GM23248 (cell line): ENCODE measurements at places on chromosomes 2 and 18. TPM values are rescaled to one million over a fixed set of nuclear protein-coding genes. Genes with fewer than 3 reads are reported as not detected.

Gene PSMA8
- not detected in 2 replicates for total RNA-seq

Gene SP140
- not detected in 2 replicates for total RNA-seq

GRCh38 chr2:233098618-233099017, 38.5 kb downstream of the INPP5D start:
- H3K4me1 ChIP-seq: no peaks in the 10 kb centered on the region
- no peak overlapping the region for H3K27ac ChIP-seq
- H3K4me3 ChIP-seq: no peak overlapping the region
- peaks cover 14% of the 10 kb centered on the region for H3K27me3 ChIP-seq
- no peaks in the 10 kb centered on the region for H3K36me3 ChIP-seq

DNA sequence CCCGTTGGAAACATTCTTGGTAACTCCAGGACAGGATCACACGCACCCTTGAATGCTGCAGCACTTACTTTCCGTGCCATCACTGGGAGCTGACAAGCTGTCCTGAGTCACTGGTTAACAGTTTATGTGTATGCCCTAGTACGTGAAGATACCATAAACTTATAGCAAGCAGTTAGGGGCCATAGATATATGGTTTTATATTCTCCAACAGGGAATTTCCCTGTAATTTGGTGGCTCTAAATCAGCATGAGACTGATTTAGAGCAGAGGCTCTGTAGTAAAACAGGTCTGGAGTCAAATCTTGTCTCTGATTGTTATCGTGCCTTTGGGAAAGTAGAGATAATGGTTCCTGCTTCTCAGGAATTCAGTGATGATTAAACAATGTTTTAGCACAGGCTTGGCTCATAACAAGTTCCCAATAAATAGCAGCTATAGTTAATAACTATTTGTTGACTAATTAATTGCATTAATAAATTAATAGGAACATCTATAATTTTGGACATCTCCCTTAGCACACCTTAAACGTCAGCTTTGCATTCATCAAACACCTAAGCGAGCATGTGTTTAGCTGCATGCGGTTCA, 215.2 kb downstream of the VAPA start:
- no peak overlapping the region for H3K4me3 ChIP-seq
- H3K27ac ChIP-seq: no peak overlapping the region
- H3K4me1 ChIP-seq: no peaks in the 10 kb centered on the region
- H3K27me3 ChIP-seq: no peaks in the 10 kb centered on the region

DNA sequence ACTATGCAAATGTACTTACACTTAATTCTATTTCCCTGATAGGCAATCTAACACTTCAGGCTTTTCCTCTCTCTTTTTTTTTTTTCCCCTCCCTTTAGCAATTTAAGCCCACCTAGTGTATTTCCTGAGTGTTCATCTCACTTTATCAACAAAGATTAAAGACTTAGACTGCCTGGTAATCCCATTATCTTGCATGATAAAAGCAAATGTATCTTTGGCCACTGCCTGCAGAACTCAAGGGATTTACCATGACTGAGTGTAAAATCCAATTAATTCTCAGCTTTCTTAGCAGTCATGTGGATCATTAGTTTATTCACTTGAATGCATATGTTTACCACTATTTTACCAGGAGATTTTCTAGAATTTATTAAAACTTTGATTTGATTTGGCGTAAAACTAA, 1102.2 kb upstream of the GYPC start:
- H3K27ac ChIP-seq: no peak overlapping the region
- no peaks in the 10 kb centered on the region for H3K36me3 ChIP-seq
- DNase-seq: no peak

DNA sequence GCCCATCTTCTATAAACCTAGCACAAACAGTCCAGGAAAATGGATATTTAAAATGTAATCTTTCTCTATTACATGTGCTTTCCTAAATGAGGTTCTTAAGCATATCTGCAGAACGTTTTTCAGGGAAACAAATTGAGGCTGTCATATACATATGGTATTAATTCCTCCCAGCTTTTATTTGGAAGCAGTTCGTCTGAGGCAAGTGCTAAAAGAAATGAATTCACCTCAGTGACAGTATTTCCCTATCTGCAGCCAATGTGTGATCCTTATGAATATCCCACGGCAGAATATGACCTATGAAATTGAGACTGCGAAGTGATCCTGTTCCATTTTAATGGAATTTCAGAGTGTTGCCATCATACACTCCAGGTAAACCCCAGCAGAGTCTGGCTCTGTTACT, 7.1 kb downstream of the MYOM1 start:
- no peak for DNase-seq
- no peaks in the 10 kb centered on the region for H3K27me3 ChIP-seq
- no peaks in the 10 kb centered on the region for H3K4me1 ChIP-seq
- H3K27ac ChIP-seq: no peak overlapping the region

DNA sequence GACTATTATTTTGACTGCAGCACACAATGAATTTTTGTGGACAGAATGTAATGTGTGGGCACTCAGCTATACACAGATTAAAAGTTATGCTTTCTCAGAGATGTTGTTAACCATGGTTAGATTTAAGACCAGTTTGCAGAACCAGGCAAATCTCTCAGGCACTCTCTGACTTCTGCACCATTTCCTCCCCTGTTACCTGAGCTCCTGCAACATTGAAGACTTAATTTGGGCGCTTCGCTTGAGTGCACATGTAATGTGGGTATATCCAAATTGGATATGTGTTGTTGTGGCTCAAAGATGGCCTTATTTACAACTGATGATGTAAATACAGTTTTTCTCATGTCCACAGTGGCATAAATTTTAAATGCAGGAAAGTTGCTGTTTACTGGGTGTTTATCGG, 469.4 kb downstream of the PTPRM start:
- peaks cover 10% of the 10 kb centered on the region for H3K4me1 ChIP-seq
- no peak overlapping the region for H3K27ac ChIP-seq
- DNase-seq: no peak
- H3K36me3 ChIP-seq: no peaks in the 10 kb centered on the region

DNA sequence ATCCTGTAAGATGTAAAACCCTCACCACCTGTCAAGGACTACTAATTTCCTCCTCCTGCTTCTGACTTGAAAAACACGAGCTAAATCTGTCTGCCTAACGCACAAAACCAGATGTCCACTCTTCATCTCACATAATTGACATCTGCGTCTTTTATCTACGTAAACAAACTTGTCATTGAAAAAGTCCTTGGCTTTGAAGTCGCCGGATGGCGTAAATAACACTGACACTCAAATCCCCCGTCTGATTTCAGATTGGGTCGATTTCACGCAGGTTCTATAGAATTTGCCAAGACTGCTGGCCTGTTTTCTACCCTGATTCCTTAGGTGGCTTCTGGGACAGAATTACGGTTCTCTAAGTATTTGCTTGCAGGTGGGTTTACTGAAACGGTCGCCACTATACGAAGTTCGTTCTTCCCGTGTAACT, 539 bp upstream of the MOB4 start:
- H3K36me3 ChIP-seq: no peaks in the 10 kb centered on the region
- H3K27me3 ChIP-seq: no peaks in the 10 kb centered on the region
- peak overlapping the region; percentile 100 for H3K4me3 ChIP-seq
- no peak for DNase-seq

Gene G6PC2
- total RNA-seq: not detected in 2 replicates

GRCh38 chr2:165467921-165468320, 1.6 kb upstream of the CSRNP3 start:
- H3K27ac ChIP-seq: no peak overlapping the region
- no peak overlapping the region for H3K4me3 ChIP-seq
- peaks cover 11% of the 10 kb centered on the region for H3K4me1 ChIP-seq
- no peaks in the 10 kb centered on the region for H3K36me3 ChIP-seq

DNA sequence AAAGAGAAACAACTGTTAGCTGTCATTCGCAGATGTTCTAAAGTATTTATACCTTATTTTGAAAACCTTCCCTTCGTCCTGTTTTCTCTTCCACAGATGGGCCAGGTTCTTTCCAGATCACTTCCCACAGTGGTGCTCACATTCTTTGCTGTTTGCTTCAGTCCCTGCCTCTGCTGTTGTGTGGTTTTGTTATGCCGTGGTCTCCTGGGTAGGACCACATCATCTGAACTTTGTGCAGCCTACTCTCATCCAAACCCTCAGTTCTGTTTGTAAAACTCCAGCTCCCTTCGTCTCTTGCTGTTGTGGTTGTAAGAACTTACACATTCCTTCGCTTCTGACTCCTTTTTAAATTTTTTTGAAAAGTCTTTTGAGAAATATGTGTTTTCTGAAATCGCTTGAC, 38.1 kb downstream of the ZNF236 start:
- DNase-seq: no peak
- no peaks in the 10 kb centered on the region for H3K36me3 ChIP-seq
- H3K4me1 ChIP-seq: no peaks in the 10 kb centered on the region

GRCh38 chr2:74953796-74954499, 4.5 kb upstream of the POLE4 start:
- DNase-seq: no peak
- H3K27me3 ChIP-seq: no peaks in the 10 kb centered on the region
- peaks cover 6% of the 10 kb centered on the region; the same call in 1 of the 2 replicates for H3K4me1 ChIP-seq
- no peak overlapping the region for H3K4me3 ChIP-seq
- no peaks in the 10 kb centered on the region for H3K36me3 ChIP-seq

DNA sequence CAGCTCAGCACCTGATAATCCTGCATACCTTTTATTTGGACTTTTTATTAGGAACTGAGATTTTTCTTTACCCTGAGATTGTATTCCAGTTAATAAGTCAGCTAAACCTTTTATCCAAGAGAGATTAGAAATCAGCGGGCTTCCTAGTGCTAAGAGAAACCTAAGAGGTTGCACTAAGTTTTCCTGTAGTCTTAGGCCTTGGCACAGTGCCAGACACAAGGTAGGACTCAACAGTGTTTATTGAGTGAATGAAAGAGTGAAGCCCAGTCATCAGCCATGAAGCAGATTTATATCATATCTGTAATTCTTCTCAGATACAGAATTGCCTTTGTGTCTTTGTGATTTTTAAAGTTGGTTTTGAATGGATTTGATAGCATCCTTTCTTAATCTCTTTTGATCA, 13.6 kb downstream of the OTX1 start:
- H3K4me3 ChIP-seq: no peak overlapping the region
- no peak overlapping the region for H3K27ac ChIP-seq
- H3K36me3 ChIP-seq: no peaks in the 10 kb centered on the region
- DNase-seq: no peak
- H3K27me3 ChIP-seq: peaks cover 87% of the 10 kb centered on the region

- H3K4me1 ChIP-seq: no peaks in the 10 kb centered on the region
- no peak for DNase-seq
- no peaks in the 10 kb centered on the region; the same call in 1 of the 2 replicates for H3K27me3 ChIP-seq
- H3K36me3 ChIP-seq: no peaks in the 10 kb centered on the region
- no peak overlapping the region for H3K4me3 ChIP-seq
- H3K27ac ChIP-seq: no peak overlapping the region
These were observed 68.3 kb downstream of the MEP1B start for GRCh38 chr18:32258148-32258547.

Gene DUSP2
- total RNA-seq: 2.4 and 8.8 TPM in 2 replicates

DNA sequence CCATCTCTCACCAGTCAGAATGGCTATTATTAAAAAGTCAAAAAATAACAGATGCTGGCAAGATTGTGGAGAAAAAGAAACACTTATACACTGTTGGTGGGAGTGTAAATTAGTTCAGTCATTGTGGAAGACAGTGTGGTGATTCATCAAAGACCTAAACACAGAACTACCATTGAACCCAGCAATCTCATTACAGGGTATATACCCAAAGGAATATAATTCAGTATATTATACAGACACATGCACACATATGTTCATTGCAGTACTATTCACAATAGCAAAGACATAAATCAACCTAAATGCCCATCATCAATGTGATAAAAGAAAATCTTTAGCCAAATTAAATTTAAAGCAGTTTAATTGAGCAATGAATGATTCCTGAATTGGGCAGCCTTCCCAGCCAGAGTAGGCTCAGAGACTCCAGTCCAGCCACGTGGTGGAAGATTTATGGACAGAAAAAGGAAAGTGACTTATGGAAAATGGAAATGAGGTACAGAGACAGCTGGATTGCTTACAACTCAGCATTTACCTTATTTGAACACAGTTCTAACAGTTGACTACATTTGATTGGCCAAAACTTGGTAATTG, 377.1 kb upstream of the SLC39A10 start:
- H3K4me3 ChIP-seq: no peak overlapping the region
- peaks cover 7% of the 10 kb centered on the region for H3K4me1 ChIP-seq
- H3K36me3 ChIP-seq: no peaks in the 10 kb centered on the region

DNA sequence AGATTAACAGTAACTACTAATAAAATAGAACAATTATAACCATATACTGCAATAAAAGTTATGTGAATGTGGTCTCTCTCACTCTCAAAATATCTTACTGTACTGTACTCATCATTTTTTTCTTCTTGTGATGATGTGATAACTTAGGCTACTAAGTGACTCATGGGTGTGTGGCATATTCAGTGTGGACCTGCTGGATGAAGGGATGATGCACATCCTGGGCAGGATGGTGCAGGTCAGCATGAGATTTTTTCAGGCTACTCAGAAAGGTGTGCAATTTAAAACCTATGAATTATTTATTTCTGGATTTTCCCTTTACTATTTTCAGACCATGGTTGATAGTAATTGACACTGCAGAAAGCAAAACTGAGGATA, 90.7 kb downstream of the NCKAP5 start:
- H3K27me3 ChIP-seq: no peaks in the 10 kb centered on the region
- H3K27ac ChIP-seq: no peak overlapping the region
- no peaks in the 10 kb centered on the region for H3K36me3 ChIP-seq
- H3K4me1 ChIP-seq: no peaks in the 10 kb centered on the region

Gene MBOAT2
- total RNA-seq: 87.4 and 116 TPM in 2 replicates
